ENCODE measurements at places on chromosomes 7 and 10.

DNA sequence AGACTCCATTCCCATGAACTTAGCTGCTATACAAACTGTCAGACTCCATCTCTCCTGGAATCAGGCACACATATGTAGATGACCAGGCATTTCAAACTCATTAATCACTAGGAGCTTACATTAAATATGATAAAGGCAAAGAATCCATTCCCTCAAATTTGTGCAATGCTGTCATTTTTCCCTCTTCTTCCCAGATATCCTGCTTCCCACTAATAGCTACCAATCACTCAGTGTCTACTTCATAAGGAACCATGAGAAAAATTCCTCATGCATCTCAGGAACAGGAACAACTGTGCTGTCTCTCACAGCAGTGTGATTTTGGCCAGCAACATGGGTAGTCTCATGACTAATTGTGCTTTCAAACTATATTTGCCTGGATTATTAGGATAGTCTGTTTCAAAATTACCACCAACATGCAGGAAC, 133.9 kb downstream of the DKK1 start:
- DNase-seq: no peak

DNA sequence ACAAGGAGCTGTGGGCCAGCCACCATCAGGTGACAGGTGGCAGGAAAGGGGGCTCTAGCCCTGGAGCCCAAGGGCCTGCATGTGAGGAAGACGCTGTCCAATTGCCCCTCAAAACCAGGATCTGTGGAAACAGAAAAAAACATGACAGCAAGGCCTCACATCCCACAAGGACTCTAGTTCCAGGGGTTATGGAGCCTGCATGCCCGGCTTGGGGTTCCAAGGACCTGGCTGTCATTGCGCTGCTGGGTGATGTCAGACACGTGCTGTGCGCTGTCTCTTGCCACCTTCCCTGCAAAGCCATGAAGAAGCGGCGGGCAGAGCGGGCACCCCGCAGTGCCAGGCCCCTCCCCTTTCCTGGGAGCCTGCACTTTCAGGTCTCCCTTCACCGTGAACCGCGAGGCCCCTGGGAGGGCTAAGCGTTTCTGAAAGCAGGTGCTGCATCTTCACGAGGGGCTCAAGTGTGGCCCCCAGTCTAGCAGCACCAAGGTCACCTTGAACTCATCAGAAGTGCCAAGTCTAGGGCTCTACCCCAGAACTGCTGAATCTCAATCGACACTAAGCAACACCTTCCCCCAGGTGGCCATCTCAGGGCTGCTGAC, 15.1 kb upstream of the CRYGN start:
- no peak for DNase-seq

DNA sequence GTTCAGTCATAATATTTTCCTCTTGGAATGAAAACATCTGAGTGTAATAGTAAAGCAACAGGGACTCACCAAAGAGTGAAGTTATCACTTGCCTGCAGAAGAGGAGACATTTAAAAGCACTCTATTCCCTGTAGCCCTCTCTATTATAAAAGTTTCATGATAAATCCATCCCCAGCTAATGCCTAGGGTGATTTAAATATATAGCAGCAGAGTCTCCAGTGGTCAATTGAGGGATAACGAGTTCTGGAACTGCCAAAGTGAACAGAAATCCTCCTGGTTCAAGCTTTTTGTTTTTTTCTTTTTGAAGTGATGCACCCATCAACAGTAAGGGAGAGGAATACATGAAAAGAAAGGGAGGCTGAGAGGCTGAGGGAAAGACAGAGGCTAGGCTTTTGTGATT, 87.3 kb downstream of the EVX1 start:
- no peak for DNase-seq

DNA sequence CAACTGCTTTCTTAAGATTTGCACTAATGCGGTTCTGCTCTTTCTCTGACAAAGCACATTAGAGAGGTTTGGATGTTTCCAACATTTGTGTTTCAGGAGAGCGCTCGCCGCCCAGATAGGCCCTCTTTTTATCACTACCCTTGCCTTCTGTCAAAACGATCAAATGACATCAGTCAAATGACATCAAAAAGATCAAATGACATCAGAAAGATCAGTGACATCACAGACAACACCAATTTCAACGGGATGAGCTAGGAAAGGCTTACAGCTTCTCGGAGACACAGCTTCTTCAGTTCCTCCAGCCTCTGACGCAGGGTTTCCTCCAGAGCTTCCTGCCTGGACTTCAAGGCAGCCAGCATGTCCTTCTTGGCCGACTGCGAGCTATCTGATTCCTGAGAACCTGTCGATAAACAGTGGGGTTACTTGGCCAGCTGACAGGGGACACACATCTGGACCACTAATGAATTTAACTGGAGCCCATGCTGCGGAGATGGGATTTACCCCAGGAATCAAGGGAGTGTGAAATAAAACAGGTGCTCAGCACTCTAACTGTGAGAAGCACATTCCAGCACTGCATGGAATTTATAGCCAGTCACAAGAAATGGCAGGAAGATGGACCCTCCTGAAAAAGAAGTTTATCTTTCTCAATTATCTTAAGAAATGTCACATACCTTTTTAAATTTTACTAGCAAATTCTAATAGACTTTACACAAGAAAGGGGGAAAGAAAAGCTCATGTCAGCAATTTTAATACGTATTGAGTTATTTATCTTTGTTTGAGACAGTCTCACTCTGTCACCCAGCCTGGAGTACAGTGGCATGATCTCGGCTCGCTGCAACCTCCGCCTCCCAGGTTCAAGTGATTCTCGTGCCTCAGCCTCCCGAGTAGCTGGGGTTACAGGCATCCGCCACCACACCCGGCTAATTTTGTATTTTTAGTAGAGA, 88.2 kb downstream of the PRPF18 start:
- no peak for DNase-seq

DNA sequence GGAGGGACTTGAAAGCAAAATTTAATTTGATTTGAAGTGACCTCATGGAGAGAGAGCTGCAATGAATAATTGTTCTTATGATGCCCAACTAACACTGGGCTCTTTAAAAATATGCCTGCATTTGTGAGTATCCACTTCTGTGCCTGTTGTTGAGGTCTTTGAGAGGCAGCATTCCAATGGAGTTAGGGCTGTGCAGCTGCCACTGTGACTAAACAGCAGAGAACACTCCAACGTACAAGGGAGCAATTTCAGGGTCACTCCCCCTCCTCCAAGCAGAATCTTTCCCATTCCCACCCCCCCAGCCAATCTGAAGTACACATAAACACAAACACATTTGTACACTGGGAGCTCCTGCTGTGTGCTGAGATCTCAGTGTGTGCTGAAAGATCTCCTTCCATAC, 28.0 kb upstream of the GSAP start:
- no peak for DNase-seq

DNA sequence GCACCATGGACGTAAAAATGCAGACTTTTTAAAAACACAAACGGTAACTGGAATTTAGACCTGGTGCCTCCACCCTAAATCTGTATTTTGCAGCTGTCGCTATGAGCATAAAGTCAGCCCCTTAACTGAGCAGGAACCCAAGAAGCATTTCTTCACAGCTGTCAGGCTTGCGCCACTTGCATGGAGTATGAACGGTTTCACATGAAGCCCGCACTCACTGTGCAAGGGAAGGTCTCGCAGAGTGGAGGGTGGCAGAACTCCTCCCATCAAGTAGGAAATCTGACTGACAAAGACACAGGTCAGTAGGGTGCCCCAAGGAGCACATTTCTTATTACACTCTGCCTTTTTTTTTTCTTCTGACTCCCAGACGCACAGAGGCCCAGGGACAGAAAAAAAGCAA, 58.5 kb downstream of the ELMO1 start:
- no peak for DNase-seq

- DNase-seq: no peak
Observed at GRCh38 chr7:2608921-2609411, 22.8 kb upstream of the TTYH3 start.

GRCh38 chr7:6563936-6564770, 12.9 kb upstream of the GRID2IP start:
- DNase-seq: no peak

DNA sequence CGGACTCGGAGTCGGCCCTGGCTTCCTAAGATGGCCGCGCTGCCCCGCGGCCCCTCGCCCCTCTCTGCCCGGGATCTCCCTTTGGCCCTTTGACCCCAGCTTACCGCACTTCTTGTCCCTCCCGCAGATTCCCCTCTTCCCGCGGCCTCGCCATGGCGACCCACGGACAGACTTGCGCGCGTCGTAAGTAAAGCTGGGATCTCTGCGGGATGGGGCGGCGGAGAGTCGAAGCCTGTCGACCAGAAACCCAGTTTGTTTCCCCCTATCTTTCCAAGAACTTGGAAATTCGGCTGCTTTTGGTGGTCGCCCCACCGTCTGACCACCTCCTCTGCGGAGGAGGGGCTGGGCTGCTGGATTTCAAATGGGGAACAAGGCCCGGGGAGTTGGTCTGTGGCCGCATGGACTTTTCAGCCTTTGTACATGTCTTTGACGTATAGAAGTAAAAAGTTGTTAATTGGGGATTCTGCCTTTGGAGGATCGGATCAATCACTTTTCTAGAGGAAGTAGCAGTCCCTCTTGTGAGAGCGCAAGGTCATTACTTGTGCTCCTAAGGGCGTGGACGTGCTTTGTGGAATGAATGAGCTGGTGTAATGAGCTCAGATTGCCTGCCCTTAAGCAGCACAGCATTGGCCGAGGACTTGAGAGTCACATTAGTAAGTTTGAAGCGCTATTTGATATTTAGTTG, 553 bp downstream of the VDAC2 start:
- DNase-seq: no peak

DNA sequence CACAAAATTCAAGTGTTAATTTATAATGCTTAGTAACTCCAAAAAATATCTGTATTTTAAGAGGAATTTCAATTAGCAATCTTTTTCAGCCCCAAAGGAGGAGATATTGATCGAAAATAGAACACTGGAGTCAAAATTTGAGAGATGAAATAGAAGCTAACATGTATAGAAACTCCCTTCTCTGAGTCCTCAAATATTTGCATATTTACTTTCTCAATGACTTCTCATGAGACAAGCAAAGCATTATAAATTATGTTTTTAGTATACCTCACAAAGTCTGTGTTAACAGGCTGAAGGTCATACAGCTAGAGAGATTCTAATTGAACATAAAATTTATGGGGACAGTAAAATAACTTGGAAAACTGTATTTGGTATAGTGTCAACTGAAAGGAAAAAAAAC, 260.5 kb downstream of the GPAM start:
- no peak for DNase-seq

- no peak for DNase-seq
Observed at GRCh38 chr7:27339478-27339877, 96.9 kb downstream of the EVX1 start.

GRCh38 chr10:110138197-110138812, 69.1 kb upstream of the MXI1 start:
- DNase-seq: no peak

DNA sequence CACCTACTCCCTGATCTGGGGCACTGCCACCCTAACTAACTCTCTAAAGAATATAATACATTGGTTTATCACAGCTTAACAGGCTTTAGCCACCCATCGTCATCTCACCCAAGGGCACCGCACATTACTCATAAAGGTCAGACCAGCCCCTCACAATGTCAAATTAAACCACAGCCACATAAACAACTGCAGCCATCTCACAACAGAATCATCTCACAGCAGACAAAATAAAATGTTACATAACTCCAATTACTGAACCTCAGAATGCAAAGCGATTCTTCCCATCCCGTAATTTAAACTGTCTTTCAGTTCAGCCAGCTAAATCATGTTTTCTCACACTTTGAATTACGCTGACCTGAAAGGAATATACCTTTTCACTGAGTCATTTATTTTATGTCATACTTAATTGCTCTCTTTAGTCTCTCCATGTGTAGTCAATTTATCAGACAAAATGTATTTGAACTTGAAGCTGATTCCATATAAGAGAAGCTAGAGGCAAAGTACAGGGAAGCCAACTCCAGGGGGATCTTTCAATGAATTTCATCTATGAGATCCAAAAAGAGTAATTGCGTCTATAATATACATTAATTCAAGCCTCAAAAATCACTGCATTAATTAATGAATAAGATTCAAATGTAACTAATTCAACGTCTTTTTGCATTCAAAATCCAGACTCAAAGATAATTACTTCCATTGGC, 96.9 kb upstream of the NEBL start:
- DNase-seq: no peak

- DNase-seq: no peak
Observed at GRCh38 chr7:79464051-79464450, 10.6 kb upstream of the MAGI2 start.

DNA sequence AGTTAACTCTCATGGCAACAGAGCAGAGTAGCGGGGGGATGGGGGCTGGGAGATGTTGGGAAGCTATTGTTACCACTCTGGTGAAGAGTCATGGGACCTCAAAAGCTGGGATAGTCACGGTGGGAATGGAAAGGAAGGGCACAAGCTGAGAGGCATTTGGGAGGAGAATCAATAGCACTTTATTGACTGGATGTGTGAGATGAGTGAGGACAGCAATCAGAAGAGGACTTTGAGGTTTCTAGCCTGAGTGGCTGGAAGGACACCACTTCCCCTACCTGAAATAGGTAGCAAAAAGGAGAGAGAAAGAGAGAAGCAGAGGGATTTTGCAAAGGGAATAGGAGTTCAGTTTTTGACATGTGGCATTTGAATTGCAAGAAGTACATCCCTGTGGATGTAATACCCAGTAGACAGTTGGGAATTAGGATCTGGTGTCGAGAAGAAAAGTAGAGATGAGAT, 27.2 kb downstream of the SCD start:
- DNase-seq: no peak

DNA sequence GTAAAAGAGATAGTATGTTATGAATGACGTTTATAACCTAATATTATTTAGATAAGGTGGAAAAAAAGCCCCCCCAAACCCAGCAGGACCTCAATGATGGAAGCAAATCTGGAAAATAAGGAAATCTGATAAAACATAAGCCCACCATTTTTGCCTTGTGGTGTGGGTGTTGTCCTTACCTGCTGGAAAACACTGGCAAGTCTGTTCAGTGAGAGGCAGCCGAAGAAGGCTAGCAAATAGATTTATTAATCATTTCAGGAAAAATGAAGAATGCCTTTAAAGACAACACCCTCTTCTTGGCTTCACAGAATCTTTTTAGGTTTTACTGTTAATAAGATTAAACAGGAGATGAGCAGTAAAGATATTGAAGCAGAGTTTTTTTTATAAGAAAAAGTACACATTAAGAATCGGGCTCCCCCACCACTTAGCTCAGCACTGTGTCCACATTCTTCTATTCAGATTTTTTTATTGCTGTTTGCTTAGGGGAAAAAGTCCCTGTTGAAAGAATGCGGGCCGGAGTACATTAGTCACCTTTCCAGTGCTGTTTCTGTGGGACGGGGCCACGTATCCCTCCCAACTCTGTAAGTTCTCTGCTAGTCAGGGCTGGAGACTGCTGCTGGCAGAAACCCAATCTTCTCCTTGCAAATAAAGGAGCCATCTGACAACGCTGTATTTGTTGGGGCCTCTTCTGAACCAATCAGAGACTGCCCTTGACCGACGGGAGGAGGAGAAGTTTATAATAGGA, 104.1 kb downstream of the EVX1 start:
- no peak for DNase-seq

GRCh38 chr10:71878327-71879034, 27.4 kb upstream of the PSAP start:
- DNase-seq: no peak

GRCh38 chr7:14894826-14895225, 7.7 kb downstream of the DGKB start:
- no peak for DNase-seq
